ENCODE measurements at places on chromosomes 5 and 9. TPM values are rescaled to one million over a fixed set of nuclear protein-coding genes. Genes with fewer than 3 reads are reported as not detected.

GRCh38 chr9:14467675-14468374, 153.9 kb upstream of the NFIB start:
- no peaks in the 10 kb centered on the region for H3K36me3 ChIP-seq
- no peak overlapping the region for H3K27ac ChIP-seq
- H3K4me3 ChIP-seq, result no peak overlapping the region
- H3K27me3 ChIP-seq, result no peaks in the 10 kb centered on the region
- H3K4me1 ChIP-seq, result no peaks in the 10 kb centered on the region

- H3K27me3 ChIP-seq, result no peaks in the 10 kb centered on the region
- DNase-seq, result no peak
- peaks cover 22% of the 10 kb centered on the region for H3K4me1 ChIP-seq
- H3K36me3 ChIP-seq, result peaks cover 10% of the 10 kb centered on the region
- H3K27ac ChIP-seq, result no peak overlapping the region
- no peak overlapping the region for H3K4me3 ChIP-seq
Measured at GRCh38 chr5:172144291-172144815, 43.7 kb downstream of the STK10 start.

DNA sequence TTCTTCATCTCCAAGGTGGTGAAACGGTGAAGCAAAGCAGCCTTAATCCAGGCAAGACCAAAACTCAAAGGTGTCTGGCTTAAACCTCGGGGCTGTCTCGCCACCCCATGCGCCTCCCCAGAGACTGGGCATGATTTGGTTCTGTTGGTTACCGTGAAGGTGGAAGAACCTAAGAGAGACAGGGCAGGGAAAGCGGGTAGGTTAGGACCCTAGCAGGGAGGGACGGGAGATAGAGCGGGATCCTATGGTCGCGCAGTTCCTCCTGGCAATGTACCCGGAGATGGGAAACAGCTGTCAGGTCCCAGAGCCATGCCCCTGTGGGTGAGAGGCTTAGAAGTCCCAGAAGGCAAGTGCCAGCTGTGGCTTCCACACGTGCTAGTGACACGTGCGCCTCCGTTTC, 418.3 kb upstream of the IRX1 start:
- no peak overlapping the region for H3K4me3 ChIP-seq
- no peak for DNase-seq
- no peak overlapping the region for H3K27ac ChIP-seq
- H3K27me3 ChIP-seq, result no peaks in the 10 kb centered on the region
- no peaks in the 10 kb centered on the region for H3K36me3 ChIP-seq
- H3K4me1 ChIP-seq, result no peaks in the 10 kb centered on the region

The TICAM2 gene
- 5.8 TPM for total RNA-seq

DNA sequence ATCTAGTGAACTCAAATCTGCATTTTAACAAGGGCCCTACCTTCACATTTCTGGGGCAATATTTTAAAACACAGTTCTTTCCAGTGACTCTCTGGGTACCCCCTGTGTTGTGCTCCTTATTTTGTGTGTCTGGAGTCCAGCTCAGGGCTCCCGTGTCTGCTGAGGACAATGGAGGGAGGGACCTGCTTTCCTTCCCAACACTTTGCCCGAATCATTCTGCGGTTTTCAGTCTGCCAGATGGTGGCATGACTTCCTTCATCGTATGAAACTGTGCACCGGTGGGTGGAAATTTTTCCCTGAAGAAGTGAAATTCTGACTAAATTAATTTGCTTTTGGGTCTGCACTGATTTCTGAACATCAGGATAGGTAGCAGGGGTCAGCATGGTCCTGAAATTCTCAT, 153.6 kb upstream of the CD180 start:
- H3K36me3 ChIP-seq, result no peaks in the 10 kb centered on the region
- no peak overlapping the region for H3K4me3 ChIP-seq
- peaks cover 22% of the 10 kb centered on the region for H3K4me1 ChIP-seq
- H3K27ac ChIP-seq, result peak overlapping the region; percentile 42
- H3K27me3 ChIP-seq, result no peaks in the 10 kb centered on the region

The PITX1 gene
- 0.47 TPM for total RNA-seq

DNA sequence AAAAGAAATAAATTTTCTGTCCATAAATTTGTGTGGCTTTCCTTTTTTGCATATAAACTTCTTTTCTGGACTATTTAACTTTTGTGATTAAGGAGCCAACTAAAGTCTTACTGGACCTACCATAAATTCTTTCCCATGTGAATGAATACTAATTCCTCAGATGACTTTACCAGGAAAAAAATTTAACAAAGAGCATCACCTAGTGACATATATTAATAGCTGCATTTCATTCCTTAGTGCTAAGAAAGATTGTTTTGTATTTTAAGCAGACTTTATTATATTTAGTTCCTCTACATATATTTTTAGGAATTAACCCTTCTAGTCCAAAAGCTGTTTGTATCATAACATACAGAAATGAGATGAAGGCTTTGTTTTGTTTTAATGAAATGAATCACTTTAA, 64.4 kb downstream of the C9orf85 start:
- no peaks in the 10 kb centered on the region for H3K27me3 ChIP-seq
- no peaks in the 10 kb centered on the region for H3K4me1 ChIP-seq
- no peak overlapping the region for H3K27ac ChIP-seq
- no peak for DNase-seq
- no peak overlapping the region for H3K4me3 ChIP-seq

The SPTAN1 gene
- total RNA-seq, result 305 TPM

- H3K36me3 ChIP-seq, result no peaks in the 10 kb centered on the region
- no peaks in the 10 kb centered on the region for H3K4me1 ChIP-seq
- no peak overlapping the region for H3K27ac ChIP-seq
- H3K27me3 ChIP-seq, result no peaks in the 10 kb centered on the region
- DNase-seq, result no peak
Measured at GRCh38 chr5:168072665-168073064, 218.8 kb upstream of the WWC1 start.

The OBP2B gene
- not detected for total RNA-seq

The CDC20B gene
- 0.24 TPM for total RNA-seq

DNA sequence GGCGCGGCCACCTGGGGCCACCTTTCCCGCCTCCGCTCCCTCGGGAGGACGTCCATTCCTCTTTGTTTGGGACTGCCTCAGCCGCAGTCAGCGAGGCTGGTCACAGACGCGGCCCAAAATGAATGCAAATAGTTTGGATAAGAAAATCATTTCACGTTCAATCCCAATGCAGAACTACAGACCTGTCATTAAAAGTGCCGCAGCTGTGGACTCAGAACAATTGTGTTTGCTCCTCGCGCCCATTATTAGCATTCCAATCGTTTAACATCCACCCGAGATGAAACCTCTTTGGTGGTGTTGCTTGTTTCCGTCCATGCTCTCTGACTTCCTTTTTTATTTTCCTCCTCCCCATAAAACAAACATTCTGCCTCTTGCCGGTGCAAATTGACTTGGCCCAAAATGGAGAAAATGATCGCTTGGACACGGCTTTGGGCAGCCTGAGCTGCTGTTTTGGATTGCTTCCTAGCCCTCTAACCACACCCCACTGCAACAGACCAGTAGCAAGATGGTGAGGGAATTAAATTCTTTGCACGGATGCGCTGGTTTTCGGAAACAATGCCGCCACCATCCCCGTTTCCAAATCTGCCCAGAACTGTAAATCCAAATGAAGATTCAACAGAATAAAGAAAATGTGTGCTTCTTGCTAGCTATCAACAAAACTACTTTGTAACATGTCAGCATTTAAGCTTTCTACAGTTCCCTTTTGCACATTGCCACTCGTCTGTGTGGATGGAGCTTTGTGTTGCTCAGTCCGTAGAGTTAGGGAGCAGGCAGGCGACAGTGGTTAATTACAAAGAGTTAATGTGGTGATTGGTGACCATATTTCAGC, 784 bp downstream of the NLN start:
- H3K4me3 ChIP-seq, result peak overlapping the region; percentile 96
- H3K27me3 ChIP-seq, result no peaks in the 10 kb centered on the region
- peaks cover 13% of the 10 kb centered on the region for H3K4me1 ChIP-seq
- H3K36me3 ChIP-seq, result no peaks in the 10 kb centered on the region
- DNase-seq, result no peak
- peak overlapping the region; percentile 84 for H3K27ac ChIP-seq

DNA sequence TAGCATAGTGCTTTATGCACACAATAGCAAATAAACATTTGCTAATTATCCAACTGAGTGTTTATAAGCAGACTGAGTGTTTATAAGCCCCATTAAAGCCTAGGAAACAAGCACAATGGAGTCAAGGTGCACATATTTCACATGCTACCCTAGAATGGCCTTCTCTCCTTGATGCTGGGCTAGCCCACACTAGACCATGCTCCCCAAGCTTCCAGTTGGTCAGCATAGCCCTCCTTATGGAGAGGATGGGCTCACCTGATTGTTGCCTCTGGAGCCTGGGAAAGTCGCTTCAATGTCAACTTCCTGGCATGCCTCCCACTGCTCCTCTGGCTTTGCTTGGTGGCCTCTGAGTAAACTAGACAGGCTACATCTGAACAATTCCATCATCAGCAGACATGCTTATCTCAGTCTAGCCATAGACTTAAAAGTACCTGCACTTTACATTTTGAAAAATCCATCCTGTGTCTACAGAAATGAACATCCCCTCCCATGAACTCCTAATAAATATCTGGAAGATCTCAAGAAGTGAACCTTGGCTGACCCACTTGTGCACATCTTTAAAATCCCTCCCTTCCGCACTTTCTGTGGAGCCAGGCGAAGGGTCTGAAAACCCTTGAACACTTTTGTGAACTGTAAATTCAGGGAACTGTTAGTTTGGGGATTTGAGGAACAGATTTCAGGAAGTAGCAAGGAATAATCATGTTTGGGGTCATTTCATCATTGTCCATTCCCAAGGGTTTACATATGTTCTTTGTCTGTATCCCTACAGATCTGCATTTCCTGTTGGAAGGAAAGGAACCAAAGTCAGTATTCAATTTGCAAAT, 486.6 kb downstream of the ARHGEF28 start:
- no peaks in the 10 kb centered on the region for H3K4me1 ChIP-seq
- DNase-seq, result no peak
- no peaks in the 10 kb centered on the region for H3K36me3 ChIP-seq
- no peaks in the 10 kb centered on the region for H3K27me3 ChIP-seq
- no peak overlapping the region for H3K27ac ChIP-seq

GRCh38 chr5:179192185-179192890, 132.2 kb downstream of the ZNF354C start:
- peak; percentile 18 for DNase-seq
- no peak overlapping the region for H3K4me3 ChIP-seq
- no peak overlapping the region for H3K27ac ChIP-seq
- no peaks in the 10 kb centered on the region for H3K27me3 ChIP-seq

- no peaks in the 10 kb centered on the region for H3K36me3 ChIP-seq
- H3K27ac ChIP-seq, result peak overlapping the region; percentile 77
- peaks cover 44% of the 10 kb centered on the region for H3K4me1 ChIP-seq
- no peaks in the 10 kb centered on the region for H3K27me3 ChIP-seq
- no peak overlapping the region for H3K4me3 ChIP-seq
- DNase-seq, result no peak
Measured at GRCh38 chr9:93053781-93054331, 4.6 kb upstream of the SUSD3 start.

DNA sequence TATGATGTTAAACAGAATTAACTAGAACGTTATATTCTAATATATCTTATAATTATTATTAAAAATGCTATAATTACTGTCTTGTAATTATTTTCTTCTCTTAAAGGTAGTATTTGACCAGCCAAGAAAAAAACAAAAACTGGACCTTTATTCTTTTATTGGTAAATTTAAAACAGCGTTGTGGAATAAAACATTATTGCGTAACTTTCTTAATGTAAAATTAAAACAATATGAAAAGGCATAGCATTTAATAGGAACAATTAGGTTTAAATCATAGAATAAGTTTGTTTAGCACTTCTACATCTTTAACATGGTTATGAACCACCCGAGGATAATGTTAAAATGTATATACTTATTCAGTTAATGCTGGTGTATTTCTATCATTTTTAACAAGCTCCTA, 574.5 kb upstream of the CDH18 start:
- H3K27ac ChIP-seq, result no peak overlapping the region
- DNase-seq, result no peak
- H3K4me1 ChIP-seq, result no peaks in the 10 kb centered on the region

GRCh38 chr9:17019398-17019797, 115.4 kb upstream of the CNTLN start:
- H3K4me3 ChIP-seq, result no peak overlapping the region
- H3K36me3 ChIP-seq, result no peaks in the 10 kb centered on the region
- no peaks in the 10 kb centered on the region for H3K4me1 ChIP-seq
- no peak overlapping the region for H3K27ac ChIP-seq
- no peak for DNase-seq

GRCh38 chr5:15539951-15540350, 40.0 kb downstream of the FBXL7 start:
- DNase-seq, result no peak
- no peaks in the 10 kb centered on the region for H3K36me3 ChIP-seq
- H3K4me1 ChIP-seq, result no peaks in the 10 kb centered on the region
- no peaks in the 10 kb centered on the region for H3K27me3 ChIP-seq
- H3K4me3 ChIP-seq, result no peak overlapping the region

GRCh38 chr9:97558701-97559101, 57.2 kb downstream of the TMOD1 start:
- H3K36me3 ChIP-seq, result peaks cover under 1% of the 10 kb centered on the region
- no peak overlapping the region for H3K4me3 ChIP-seq
- H3K27ac ChIP-seq, result peak overlapping the region; percentile 79
- H3K4me1 ChIP-seq, result peaks cover 32% of the 10 kb centered on the region
- no peak for DNase-seq

The TAS2R1 gene
- not detected for total RNA-seq

DNA sequence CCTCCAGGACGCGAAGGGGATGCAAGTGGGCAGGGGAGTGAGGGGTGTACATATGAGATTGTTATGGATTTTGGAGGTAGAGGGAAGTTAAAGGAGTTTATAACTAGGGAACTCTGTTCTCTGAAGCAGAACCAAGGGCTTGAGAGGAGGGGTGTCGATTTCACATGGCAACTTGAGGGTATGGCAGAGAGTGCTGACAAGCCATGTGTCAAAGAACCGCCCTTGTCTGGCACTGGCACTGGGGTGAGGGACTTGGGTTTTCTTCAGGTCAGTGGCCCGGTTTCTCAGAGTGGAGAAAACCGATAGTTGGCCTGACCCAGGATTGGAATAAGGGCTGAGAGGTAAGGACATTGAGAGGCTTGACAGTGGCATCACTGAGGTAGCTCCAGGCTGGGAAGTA, 47.7 kb upstream of the TESK1 start:
- H3K27ac ChIP-seq, result no peak overlapping the region
- peaks cover 12% of the 10 kb centered on the region for H3K4me1 ChIP-seq
- H3K27me3 ChIP-seq, result no peaks in the 10 kb centered on the region
- DNase-seq, result no peak
- H3K36me3 ChIP-seq, result peaks cover 72% of the 10 kb centered on the region
- no peak overlapping the region for H3K4me3 ChIP-seq

The SKP1 gene
- 249 TPM for total RNA-seq

The NMUR2 gene
- total RNA-seq, result not detected

DNA sequence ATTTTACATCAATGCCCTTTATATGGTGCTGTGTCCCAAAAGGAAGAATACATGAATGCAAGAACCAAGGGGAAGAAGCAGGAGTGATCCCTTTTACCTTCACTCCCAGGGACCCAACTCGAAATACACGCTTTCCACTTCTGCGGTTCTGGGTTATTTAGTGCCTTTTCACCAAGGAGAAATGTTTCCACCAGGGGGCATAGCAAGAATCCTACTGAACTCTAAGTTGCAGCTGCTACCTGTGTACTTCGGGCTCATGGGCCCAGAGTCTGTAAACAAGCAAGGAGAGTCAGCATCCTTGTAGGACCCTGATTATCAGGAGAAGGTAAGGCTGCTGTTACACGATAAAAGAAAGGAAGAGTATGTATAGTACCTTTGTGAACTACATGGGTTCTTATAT, 45.7 kb downstream of the DPYSL3 start:
- H3K4me3 ChIP-seq, result no peak overlapping the region
- H3K27me3 ChIP-seq, result no peaks in the 10 kb centered on the region
- peaks cover 9% of the 10 kb centered on the region for H3K4me1 ChIP-seq
- H3K36me3 ChIP-seq, result no peaks in the 10 kb centered on the region
- no peak overlapping the region for H3K27ac ChIP-seq

The TXNDC8 gene
- not detected for total RNA-seq

The PRRC2B gene
- 170 TPM for total RNA-seq
